ENCODE measurements at places on chromosomes 11 and 22.

- DNase-seq = no peak
These were observed 1133.4 kb upstream of the CCDC90B start for GRCh38 chr11:84419616-84420015.

DNA sequence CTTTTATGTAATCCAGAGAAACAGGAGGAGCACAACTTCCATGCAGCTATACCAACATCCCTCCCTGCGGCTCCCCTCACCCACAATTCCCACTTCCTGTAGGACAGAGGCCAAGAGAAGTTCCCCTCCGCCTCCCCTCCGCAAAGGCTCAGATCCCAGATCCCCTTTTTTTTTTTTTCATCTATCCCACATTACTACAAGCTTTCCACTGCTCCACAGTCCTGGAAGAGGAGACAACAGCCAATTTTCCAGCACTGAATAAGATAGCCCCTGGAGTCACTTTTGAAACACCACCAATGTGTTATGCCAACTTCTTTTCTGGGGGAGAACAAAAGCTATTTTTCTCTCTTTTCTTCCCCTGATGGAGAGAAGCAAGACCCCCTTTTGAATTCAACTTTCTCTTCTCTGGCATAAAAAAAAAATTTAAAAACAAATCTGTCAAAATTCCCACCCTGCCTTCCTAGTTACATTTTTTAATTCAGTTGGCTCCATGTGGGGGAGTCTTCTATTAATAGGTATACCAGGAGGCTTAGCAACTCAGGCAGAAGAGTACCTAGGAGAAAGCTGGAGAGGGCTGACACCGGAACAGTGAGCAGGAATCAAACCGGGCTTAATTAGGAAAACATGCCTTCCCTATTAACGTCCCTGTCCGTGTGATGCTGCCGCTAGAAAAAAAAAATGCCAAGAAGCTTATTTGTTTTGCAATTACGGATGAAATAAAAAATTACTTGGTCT, 543.4 kb downstream of the BUD13 start:
- no peak for DNase-seq

DNA sequence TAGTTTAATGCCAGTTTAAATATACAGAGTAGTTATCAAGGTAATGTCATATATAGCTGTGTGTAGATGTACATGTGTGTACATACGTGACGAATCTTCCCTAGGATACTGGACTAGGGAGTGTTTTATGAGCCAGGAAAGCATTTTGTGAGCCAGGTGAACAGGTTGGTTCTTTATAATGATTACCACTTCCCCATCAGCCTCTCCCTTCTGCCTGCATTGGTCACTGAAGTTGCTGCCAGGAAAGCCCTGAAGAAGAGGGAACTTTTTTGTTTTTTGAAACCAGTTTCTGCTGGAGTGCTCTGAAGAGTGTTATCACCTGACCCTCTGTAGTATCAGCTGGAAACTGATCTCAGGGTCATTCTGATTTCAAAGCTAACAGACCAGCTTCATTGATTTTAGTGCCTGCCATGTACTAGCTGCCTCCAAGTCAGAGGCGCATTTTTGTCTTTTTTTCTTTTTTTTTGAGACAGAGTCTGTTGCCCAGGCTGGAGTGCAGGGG, 14.2 kb upstream of the ST14 start:
- no peak for DNase-seq

- no peak for DNase-seq
These were observed 37.1 kb upstream of the CHST1 start for GRCh38 chr11:45702511-45702910.

GRCh38 chr11:97814325-97814959, 1206.3 kb upstream of the CNTN5 start:
- DNase-seq = peak; percentile 11

DNA sequence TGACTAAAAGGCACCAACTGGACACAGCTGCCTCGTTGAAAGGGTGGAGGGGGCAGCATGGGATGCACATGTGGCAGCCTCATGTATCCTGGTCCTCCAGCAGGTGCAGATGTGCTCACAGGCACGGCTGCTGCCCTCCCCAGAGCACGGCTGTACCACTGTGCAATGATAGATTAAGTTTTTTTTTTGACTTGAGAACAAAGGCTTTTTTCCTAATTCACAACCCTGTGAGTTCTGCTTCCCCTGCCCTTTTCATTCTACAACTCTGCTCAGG, 11.4 kb downstream of the DKK3 start:
- DNase-seq = no peak

DNA sequence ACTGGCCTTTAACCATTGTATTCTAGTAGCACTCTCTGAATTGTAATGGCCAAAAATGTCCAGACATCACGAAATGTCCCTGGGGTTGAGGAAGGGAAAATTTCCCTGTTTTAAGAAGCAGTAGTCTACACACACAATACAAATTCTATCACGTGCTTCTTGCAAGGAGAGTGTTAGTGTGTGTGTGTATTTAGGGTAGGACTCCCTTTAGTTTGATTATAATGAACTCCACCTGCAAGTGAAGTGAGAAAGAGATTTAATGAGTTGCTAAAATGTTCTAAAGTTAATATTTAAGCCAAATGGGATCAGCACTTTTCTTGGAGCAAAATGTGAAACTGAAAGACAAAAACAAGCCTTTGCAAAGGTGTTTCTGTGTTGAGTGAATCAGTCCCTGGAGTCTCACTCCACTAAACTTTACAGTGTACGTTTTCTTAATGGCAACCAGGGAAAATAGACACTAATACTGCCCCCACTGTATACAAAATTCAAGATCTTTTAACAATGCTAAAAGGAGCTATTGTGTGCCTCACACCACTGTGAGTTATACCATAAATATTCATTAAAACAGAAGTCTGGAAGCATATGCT, 590.3 kb upstream of the TENM4 start:
- DNase-seq = no peak

GRCh38 chr11:1126491-1126926, 31.2 kb upstream of the MUC5AC start:
- no peak for DNase-seq

DNA sequence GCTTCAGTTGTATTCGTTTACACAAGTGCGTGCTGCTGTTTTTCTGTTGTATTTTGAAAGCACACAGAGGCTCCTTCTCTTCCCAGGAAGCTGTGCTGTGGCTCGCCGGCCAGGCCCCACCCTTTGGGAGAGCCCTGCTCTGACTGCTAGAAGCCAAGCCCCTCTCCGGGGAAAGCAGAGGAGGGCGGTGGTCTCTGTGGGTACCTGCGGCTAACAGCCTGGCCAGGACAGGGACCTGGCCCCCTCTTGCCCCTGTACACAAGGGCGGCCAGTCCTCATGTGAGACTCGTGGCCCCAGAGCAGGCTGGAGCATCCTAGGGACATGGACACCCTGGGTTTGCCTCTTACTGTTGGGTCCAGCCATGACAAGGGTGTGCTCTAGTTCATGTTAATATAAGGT, 14.8 kb downstream of the MOB2 start:
- DNase-seq = no peak

- no peak for DNase-seq
These were observed 41.4 kb downstream of the ARL14EP start for GRCh38 chr11:30364139-30364836.

DNA sequence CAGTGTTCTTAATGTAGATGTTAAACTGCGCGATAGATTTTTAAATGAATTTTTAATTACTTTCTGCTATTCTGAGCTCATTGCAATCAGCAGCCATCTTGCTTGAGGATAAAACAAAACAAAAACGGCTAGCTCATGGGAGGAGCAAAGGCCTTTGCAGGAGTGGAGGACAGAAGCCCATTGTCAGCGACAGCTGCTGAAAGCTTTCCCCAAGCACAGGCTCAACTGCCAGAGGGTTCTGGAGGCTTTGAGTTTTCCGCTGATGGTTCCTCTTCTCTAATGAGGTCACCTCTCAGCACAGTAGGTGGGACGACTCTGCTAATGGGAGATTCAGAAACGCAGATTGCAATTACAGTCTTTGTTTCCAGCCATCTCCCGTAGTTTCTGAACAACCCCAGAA, 167.1 kb upstream of the TTC12 start:
- DNase-seq = no peak

GRCh38 chr11:3659595-3660515, 11.3 kb downstream of the CHRNA10 start:
- DNase-seq = no peak

- DNase-seq = peak; percentile 41
These were observed 17.6 kb downstream of the SLC5A12 start for GRCh38 chr11:26704249-26704648.

DNA sequence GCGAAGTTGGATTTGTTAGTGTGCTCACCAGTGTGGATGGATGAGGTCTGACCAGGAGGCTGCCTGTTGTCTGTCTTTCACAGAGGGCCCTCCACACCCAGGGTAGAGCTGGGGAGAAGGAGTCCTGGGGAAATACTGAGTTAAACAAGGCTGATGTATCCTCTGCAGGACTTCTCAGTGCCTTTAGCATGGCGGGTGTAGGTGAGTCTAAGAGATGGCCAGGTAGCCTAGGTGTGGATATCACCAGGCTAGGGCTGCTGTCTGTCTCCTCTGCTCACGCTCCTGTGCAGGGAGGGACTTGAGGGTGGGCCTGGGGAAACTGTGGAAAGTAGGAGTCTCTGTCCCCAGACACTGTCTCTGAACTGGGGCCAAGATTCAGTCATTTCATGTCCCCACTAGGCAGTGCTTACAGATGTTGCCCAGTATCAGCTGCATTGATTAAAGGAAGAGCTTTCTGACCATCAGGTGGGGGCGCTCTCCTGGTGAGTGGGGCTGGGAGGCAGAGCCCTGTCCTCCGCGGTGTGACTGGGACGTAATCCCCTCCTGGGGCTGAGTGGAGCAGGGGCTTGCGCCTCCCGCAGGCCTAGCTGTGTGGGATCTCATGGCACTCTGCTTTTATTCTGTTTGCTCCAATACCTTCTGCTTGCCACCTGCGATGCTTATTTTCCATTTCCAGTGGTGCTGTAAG, 35.5 kb upstream of the CCDC188 start:
- no peak for DNase-seq

DNA sequence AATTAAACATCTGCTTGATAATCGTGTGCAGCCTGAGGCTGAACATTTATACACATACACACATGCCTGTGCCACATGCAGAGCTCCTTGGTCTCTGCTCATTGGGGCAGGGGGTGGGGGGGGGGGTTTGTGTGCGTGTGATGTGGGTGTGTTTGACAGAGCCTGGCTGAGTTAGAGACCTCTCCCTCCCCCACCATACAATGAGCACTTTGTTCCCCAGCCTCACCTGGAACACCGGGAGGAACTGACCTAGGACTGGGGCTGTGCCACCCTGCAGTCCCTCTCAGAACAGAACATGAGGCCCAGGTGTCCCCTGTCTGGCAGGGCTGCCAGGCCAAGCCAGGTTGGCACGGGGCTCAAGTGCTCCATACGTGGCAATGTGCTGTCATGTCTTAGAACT, 96.6 kb downstream of the TP53I11 start:
- no peak for DNase-seq

GRCh38 chr22:37240941-37241320, 3.1 kb downstream of the RAC2 start:
- no peak for DNase-seq

DNA sequence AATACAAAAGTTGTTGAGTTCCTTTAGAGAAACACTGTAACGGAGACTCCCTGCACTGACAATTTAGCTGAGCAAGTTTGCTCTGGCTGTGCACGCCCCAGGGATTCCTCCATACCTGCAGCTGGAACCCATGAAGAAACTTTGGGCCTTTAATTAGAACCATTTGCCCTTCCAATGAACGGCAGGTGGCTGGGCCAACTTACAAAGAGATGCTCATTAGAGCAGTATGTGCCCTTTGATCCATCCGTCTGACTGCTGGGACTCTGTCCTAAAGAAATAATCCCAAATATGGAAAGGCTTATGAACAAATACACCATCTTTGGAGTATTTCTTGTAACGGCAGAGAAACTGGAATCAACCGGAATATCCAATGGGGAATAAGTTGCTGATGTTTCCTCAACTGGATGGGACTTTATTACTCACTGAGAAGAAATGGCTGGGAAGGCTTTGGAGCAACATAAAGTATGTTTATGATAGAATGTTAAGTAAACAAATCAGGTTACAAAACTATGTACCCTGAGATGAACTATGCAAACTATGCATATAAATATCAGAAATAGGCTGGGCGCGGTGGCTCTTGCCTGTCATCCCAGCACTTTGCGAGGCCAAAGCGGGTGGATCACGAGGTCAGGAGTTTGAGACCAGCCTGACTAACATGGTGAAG, 24.4 kb upstream of the FBLN1 start:
- DNase-seq = peak; percentile 90

- no peak for DNase-seq
These were observed 29.0 kb downstream of the MACROD1 start for GRCh38 chr11:64136765-64137441.

GRCh38 chr11:73230931-73231330, 12.8 kb downstream of the P2RY2 start:
- DNase-seq = no peak

DNA sequence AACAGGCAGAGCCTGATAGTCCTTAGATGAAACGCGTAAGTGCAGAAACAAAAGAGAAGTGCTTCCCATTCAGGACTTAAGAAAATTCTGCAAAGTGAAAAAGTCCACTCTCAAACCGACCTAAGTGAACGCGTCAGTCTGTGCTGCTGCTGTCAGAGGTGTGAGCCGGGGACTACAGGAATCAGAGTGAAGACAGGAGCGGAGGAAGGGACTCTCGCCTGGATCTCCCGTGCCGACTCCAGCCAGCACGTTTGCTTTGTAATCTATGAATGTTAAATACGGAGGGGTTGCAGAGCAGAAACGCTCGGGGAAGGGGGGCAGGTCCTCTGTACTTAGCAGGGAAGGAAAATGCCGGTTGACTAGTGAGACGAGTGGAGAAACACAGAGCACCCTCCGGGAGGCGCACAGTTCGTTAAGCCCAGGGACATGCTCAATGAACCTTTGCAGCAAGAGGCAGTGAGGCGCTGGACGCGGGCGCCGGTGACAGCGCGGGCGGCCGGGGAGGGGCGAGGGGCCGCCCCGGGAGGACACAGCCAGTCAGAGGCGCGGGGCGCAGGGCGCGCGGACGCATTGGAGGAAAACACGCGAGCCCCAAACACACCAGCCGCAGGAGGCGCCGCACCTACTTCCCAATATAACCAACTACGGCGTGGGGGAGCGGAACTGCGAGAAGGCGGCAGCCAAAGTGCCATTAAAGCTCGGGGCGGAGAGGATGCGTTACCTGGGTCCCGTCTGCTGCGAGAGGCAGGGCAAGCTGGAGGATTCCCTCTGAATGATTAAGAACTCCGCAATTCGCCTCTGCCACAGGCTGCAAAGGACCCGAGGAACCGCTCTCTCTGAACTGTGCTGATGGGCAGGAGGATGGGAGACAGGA, at the start of gene CNTN5:
Gene CNTN5, plus strand, starts transcription at position 598 of the 874 bp plus-strand sequence.
- DNase-seq = peak; percentile 34

GRCh38 chr22:19974935-19975706, 33.5 kb upstream of the TXNRD2 start:
- DNase-seq = no peak

DNA sequence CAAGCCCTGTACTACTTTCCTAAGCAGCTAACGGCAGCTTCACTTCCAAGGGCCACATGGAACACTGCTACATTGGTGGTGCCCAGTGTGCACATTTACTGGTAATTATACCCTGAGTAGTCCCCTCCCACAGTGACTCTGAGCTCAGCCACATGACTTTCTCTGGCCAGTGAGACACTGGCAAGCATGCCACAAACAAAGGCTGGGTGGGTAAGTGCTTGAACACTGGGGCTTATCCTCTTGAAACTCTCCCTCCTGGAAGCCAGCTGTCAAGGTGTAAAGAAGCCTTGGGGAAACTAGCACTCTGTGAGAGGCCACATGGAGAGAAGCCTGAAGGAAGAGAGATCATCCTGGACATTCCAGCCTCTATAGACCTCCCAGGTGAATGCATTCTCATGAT, 54.4 kb upstream of the DRD2 start:
- no peak for DNase-seq

GRCh38 chr22:46798366-46799350, 36.2 kb downstream of the TBC1D22A start:
- peak; percentile 67 for DNase-seq

- DNase-seq = peak; percentile 49
These were observed 34.4 kb upstream of the TRIM29 start for GRCh38 chr11:120172054-120172911.
